Temporal lobe (tissue), 4 donors: ENCODE measurements at places on chromosomes 4 and X. TPM values are rescaled to one million over a fixed set of nuclear protein-coding genes. Genes with fewer than 3 reads are reported as not detected.

OCIAD1 gene
- 134 TPM for total RNA-seq

POU3F4 gene
- 11.1 TPM for total RNA-seq

KCND1 gene
- 0.49 TPM for total RNA-seq

MYOZ2 gene
- total RNA-seq, result under 0.01 TPM

ODAPH gene
- not detected for total RNA-seq

TLL1 gene
- total RNA-seq, result 0.98 TPM

FAM47A gene
- total RNA-seq, result not detected

VSIG4 gene
- 5.9 TPM for total RNA-seq

TASL gene
- 0.49 TPM for total RNA-seq

FRMPD4 gene
- total RNA-seq, result 32.2 TPM

MAGEB6 gene
- not detected for total RNA-seq
